ENCODE measurements at places on chromosomes 12 and 14. TPM values are rescaled to one million over a fixed set of nuclear protein-coding genes. Genes with fewer than 3 reads are reported as not detected.

DNA sequence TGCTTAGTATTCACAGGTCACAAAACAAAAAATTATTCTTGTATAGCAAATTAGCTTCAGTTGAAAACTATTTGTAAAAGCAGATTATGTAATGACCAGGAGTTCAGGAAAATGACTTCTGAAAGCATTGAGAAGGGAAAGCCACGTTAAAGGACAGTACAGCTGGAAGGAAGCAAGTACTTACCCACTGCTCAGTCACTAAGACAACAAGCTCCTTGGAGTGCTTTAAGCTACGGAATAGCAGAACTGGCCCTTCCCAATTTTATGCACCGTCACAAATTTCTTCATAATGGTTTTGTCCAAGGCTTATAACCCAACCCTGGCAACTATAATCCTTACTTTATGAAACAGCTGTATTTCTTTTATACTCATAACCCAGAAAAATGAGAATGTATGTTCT is 13.0 kb upstream of the SNAPC1 start:
- DNase-seq: no peak
- no peaks in the 10 kb centered on the region for H3K4me1 ChIP-seq
- H3K36me3 ChIP-seq: peaks cover 16% of the 10 kb centered on the region
- H3K4me3 ChIP-seq: no peak overlapping the region
- no peaks in the 10 kb centered on the region for H3K27me3 ChIP-seq
- H3K27ac ChIP-seq: no peak overlapping the region

TESPA1 gene
- polyA plus RNA-seq: 0.27 TPM

SALL2 gene
- 158 TPM for polyA plus RNA-seq

- no peak for DNase-seq
- no peaks in the 10 kb centered on the region for H3K36me3 ChIP-seq
- H3K4me1 ChIP-seq: no peaks in the 10 kb centered on the region
- no peaks in the 10 kb centered on the region for H3K27me3 ChIP-seq
- no peak overlapping the region for H3K27ac ChIP-seq
Observed at GRCh38 chr12:46647034-46647433, 178.8 kb downstream of the SLC38A4 start.

GRCh38 chr12:75884465-75884985 is 147.1 kb downstream of the PHLDA1 start:
- H3K4me1 ChIP-seq: no peaks in the 10 kb centered on the region
- DNase-seq: no peak
- no peak overlapping the region for H3K4me3 ChIP-seq

SP7 gene
- polyA plus RNA-seq: 0.22 TPM

DNA sequence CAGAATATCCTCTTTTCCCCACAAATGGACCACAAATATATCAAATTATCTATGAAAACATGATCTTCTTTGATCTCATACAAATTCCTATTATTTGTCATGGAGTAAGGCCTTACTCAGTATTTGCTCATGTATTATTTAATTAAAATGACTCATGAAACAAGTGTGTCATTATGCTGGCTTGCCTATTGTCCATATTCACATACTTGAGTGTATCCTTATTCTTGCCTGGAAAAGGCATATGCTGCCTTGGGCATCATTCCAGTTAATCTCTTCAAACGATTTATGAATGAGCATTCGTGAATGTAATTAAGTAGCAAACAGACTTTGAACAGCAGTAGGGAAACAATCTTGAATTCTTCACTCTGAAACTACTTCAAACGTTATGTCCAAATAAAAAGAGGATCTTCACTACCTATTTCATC is 22.6 kb upstream of the SNRPF start:
- H3K27ac ChIP-seq: no peak overlapping the region
- no peak for DNase-seq
- H3K27me3 ChIP-seq: no peaks in the 10 kb centered on the region
- no peaks in the 10 kb centered on the region for H3K36me3 ChIP-seq
- no peaks in the 10 kb centered on the region for H3K4me1 ChIP-seq

GRCh38 chr12:22014041-22014782 is 31.8 kb upstream of the CMAS start:
- no peak overlapping the region for H3K4me3 ChIP-seq
- H3K27me3 ChIP-seq: no peaks in the 10 kb centered on the region
- DNase-seq: no peak
- no peaks in the 10 kb centered on the region for H3K36me3 ChIP-seq
- H3K27ac ChIP-seq: no peak overlapping the region

DNA sequence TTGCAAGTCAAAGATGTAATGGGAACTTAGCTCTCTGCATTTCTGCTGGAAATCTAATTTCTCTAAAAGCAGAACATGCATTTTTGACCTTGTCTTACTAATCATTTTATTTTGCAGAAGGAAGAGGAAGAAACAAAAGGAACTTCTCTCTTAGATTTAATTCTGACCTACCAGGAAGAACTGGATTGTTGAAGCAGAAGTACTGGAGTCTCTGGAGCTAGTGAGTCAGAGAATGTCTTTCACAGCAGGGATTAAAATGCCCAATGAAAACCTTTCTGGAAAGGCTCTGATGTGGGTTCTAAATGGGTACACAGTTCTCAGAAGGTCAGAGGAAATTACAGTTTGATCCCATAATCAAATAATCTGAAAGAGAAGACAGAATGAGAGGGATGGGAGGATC is 70.8 kb upstream of the GNG2 start:
- no peaks in the 10 kb centered on the region for H3K36me3 ChIP-seq
- H3K4me1 ChIP-seq: no peaks in the 10 kb centered on the region
- no peak for DNase-seq

SDSL gene
- polyA plus RNA-seq: 15.2 TPM

DNA sequence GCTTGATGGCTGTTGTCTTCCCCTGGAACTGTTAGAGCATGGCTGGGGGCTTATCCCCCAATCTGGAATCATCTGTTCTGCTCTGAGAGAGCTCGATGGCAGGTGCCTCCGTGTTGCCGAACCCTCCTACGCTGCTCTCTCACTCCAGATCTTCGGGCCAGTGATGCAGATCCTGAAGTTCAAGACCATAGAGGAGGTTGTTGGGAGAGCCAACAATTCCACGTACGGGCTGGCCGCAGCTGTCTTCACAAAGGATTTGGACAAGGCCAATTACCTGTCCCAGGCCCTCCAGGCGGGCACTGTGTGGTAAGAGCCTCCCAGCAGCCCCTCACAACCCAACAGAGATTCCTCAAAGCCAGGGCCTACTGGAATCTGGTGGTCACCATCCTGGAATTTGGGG is 33.0 kb downstream of the ALDH2 start:
- no peak for DNase-seq
- no peaks in the 10 kb centered on the region for H3K27me3 ChIP-seq
- no peak overlapping the region for H3K27ac ChIP-seq
- H3K4me3 ChIP-seq: no peak overlapping the region

DNA sequence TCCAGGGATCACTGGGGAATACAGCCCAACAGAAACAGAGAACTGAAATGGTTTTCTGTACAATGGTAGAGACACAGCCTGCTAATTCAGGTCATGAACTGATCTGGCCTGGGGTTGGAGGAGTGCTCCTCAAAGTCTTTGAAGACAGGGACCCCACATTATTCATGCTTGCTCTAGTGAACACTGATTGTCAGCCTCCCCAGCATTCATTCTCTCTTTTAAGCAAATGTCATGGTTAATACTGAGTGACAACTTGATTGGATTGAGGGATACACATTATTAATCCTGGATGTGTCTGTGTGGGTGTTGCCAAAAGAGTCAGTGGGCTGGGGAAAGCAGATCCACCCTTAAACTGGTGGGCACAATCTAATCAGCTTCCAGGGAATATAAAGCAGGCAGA is 288.4 kb upstream of the NOS1 start:
- H3K4me1 ChIP-seq: peaks cover 8% of the 10 kb centered on the region
- no peaks in the 10 kb centered on the region for H3K36me3 ChIP-seq
- H3K27ac ChIP-seq: no peak overlapping the region
- no peak for DNase-seq
- no peak overlapping the region for H3K4me3 ChIP-seq

GRCh38 chr12:1939331-1939730 is 20.9 kb upstream of the CACNA2D4 start:
- DNase-seq: no peak
- peaks cover 20% of the 10 kb centered on the region for H3K36me3 ChIP-seq
- H3K27me3 ChIP-seq: no peaks in the 10 kb centered on the region
- H3K4me1 ChIP-seq: peaks cover 26% of the 10 kb centered on the region
- peak overlapping the region; percentile 49 for H3K27ac ChIP-seq

DAO gene
- polyA plus RNA-seq: 0.24 TPM

C14orf132 gene
- polyA plus RNA-seq: 125 TPM

METAP2 gene
- polyA plus RNA-seq: 86.4 TPM
